ENCODE measurements at places on chromosomes 6 and 20.

DNA sequence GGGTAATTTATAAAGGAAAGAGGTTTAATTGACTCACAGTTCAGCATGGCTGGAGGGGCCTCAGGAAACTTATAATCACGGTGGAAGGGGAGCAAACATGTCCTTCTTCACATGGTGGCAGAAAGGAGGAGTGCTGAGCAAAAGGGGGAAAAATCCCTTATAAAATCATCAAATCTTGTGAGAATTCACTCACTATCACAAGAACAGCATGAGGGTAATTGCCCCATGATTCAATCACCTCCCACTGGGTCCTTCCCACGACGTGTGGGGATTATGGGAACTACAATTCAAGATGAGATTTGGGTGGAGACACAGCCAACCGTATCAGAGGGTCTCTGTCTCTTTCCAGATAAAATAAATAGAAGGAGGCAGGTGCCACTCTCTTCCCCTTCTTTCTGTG lies 48.7 kb downstream of the TNFAIP3 start:
- DNase-seq = no peak

DNA sequence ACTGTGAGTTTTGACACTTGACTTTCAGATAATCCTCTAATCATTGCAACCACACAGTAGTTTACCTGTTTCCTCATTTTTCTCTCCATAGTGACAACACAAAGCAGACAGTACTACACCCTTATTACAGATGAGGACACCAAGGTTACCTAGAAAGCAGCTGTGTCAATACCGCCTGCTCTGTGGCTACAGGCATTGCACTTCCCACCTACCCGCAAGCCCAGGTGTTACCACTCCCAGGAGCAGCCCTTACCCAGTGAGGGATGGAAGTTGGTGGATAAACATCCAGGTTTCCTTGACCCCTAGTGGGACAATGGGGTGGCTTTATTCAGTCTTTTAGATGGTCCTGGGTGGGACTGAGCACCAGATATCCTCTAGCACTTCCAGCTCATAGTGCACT lies 503.6 kb downstream of the PTPRT start:
- DNase-seq = no peak

DNA sequence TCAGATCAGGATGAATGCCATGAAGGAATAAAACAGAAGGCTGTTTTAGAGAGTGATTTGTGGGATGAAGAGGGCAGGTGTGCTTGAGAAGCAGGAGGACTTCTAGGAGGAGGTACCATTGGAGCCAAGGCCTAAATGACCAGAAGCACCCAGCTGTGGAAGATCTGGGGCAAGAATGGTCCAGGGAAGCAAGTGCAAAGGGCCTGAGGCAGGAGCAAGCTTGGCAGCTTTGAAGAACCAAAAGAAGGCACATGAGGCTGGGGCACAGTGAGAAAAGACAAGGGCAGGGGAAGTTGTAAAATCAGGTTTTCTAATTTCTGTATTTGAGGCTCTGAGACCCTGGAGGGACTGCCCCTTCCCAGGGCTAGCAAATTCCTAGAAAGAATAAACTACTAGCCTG lies 9.8 kb downstream of the SLC13A3 start:
- no peak for DNase-seq

DNA sequence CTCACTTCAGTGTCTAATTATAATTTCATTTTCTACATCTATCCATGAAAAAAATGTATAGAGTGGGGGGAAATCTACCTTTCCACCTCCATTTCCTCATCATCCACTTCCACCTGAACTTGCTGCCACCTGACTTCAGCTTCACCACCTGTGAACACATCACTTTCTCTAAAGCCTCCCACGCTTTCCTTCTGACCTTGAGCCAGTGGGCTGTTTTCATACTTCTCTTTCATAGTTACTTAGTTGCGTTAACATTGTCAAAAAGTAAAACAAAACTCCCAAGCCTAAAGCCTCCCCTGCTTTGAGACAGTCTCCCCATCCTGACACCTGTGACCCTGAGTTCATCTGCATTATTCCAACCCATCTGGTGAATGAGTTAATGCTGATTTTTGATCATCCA lies 47.3 kb downstream of the KLHL31 start:
- DNase-seq = no peak

DNA sequence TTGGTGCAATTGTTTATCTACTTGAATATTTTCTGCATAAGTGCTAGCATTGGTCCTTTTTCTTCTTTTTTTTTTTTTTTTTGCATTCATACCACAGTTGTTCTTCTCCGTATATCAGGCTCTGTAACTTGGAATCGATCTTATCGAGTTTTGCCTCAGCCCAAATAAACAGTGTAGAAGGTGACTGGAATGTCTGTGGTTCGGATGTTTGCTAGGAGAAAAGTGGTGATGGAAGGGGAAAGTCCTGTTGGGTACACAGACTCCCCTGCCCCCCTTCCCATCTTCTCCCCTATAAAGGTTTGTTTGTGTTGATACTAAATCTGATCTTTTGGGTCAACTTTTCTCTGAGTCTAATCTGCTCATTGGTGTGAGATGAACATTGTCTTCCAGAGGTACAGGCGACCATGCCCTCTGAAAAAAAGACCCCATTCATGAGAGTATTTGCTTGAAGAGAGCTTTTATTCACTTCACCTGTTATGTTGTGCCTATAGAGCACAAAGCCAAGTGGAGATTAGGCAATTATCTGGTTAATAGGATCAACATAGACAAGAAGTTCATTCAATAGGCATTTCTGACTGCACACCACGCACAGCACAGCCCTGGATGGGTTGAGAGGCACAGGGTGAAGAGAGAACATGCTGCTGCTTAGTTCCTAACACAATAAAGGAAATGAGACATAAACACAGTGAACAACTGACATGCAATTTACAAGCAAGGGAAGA lies 620.0 kb downstream of the PKHD1 start:
- no peak for DNase-seq

DNA sequence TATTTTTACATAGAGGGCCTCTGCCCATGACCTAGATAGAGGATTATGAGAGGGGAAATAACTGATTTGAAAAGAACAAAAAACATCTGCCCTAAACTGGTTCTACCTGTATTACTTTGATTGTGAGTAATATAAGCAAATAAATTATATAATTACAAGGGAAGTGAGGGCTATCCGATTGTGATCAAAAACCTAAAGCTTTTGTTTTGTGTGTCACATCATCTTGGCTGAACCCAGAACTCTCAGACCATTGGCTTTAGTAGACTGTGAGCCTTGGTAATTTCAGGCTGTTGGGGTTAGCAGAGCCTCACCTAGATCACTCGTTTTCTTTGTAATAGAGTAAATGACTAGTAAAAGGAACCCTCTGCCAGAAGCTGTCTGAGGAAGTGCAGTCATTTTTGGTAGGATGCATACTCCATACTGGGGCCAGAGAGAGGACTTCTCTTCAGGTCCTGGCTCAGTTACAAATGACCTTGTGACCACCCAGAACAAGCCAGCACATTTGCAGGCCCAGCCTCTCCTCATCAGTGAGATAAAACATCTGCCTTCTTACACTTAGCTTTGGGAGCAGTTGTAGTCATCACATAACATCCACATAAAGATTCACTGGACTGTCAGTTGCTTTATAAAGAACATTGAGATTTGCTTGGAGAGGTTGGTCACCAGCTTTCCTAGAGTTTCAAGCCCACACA lies 13.5 kb downstream of the STK35 start:
- no peak for DNase-seq

DNA sequence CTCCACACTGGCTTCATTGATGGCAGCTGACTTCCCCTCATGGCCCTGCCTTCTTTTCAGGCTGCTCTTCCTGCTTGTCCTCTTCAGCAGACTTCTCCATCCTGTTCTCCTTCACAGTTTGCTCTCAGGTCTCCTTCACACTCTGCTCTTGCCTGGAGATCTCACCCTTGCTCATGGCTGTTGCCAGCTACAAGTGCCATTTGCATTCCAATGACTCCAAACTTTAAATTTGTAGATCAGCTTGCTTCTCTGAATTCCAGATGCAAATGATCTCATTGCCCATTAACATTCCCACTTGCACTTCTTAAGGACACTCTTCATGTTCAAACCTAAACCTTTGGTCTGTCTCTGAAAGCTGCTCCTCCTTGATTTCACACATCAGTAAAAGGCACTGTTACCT lies 343.0 kb downstream of the QKI start:
- DNase-seq = no peak
